ENCODE measurements at places on chromosomes 12 and 14.

DNA sequence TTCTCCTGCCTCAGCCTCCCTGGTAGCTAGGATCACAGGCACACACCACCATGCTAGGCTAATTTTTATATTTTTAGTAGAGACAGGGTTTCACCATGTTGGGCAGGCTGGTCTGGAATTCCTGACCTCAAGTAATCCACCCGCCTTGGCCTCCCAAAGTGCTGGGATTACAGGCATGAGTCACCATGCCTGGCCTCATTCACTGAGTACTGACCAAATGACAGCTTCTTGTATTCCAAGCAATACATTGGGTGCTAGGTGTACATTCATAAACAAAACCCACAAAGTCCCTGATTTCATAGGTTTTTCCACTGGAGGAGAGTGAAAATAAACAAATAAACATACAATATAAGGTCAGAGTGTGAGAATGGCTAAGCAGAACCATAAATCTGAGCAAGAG is 136.3 kb downstream of the HELB start:
- DNase-seq, result no peak

- no peak for DNase-seq
These were observed 444.2 kb downstream of the SNAPC1 start for GRCh38 chr14:62206456-62206855.

DNA sequence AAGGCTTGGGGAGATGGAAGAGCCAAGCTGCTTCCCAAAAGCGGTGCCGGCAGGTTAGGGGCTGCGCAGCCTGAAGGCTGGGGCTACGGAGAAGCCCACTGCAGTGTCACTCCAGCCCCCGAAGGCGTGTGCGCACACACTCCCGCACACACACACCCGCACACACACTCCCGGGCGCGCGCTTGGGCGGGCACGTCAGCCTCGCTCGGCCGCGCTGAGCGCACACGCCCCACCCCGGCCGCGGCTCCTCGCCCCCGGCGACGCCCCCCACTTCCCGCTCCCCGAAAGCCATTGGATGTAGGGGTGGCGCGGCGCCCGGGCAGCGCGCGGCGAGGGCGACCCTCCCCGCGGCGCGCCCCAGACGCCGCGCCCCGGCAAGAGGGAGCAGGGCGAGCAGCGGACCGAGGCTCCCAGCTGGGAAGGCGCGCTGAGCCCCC is at the start of gene KCNK10:
Gene KCNK10, minus strand, starts transcription at position 184 of the 437 bp plus-strand sequence. CDS start 471 bp downstream, outside the sequence.
- DNase-seq, result peak; percentile 67

GRCh38 chr12:52777566-52777965 is 421 bp upstream of the KRT76 start:
- DNase-seq, result no peak

- DNase-seq, result no peak
These were observed 458.8 kb downstream of the TMEM117 start for GRCh38 chr12:44294649-44295048.

Measured in NCI-H1105 treated with DMSO at 0.1 percent for 48 hours (cell line).